CD14-positive monocyte (primary cell): ENCODE measurements at places on chromosomes 13 and 19.

- DNase-seq, result peak; percentile 59
These were observed 55.2 kb downstream of the ELF1 start for GRCh38 chr13:40963927-40964326.

GRCh38 chr19:47269596-47269995, 5.1 kb upstream of the INAFM1 start:
- no peak for DNase-seq

- no peak for DNase-seq
These were observed 14.2 kb downstream of the TSHZ3 start for GRCh38 chr19:31334849-31335624.

DNA sequence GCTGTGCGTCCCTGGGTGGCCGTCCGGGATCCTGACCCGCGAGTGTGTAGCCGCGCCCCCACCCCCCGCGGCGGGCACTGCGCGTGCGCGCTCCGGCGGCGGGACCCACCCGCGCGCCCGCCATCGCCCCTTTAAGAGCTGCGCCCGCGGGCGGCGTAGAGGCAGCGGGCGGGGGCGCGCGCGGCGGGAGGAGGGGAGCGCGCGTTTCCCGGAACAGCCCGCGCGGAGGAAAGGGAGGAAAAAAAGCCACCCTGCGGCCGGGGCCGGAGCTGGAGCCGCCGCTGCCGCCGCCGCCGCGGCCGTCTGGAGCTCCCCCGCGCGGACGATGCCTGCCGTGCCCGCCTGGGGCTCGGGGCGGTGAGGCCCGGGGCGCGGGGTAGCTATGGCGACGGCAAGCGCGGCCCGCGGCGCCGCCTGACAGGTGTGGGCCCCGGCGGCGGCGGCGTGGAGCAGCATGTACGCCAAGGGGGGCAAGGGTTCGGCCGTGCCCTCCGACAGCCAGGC, at the start of gene SSBP4:
SSBP4 (plus strand) TSS at position 204 of the 504 bp plus-strand sequence; CDS start at position 455, 251 bp downstream.
- DNase-seq, result peak; percentile 69

DNA sequence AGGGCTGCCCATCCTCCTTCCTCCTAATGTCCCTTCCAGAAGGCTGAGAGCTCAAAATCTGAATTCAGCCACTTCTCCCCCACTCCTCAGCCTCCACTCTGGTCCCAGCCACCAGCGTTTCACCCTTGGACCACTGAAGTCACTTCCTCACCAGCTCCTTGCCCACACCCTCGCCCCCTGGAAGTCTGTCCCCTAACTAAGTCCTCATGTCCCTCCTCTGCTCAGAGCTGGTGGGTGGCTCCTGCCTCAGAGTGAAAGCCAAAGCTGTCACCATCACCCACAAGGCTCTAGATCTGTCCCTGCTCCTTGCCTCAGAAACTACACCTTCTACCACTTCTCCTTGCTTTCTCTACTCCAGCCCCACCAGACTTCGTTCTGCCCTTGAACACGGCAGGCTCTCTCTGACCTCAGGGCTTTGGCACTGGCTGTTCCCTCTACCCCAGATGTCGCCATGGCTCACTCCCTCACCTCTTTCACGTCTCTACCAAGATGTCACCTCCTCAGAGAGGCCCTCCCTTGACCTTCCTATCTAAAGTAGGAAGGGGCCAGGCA, 1.7 kb downstream of the ERCC1 start:
- no peak for DNase-seq

GRCh38 chr19:54684527-54684926, 21.7 kb downstream of the LILRB4 start:
- peak; percentile 46 for DNase-seq

DNA sequence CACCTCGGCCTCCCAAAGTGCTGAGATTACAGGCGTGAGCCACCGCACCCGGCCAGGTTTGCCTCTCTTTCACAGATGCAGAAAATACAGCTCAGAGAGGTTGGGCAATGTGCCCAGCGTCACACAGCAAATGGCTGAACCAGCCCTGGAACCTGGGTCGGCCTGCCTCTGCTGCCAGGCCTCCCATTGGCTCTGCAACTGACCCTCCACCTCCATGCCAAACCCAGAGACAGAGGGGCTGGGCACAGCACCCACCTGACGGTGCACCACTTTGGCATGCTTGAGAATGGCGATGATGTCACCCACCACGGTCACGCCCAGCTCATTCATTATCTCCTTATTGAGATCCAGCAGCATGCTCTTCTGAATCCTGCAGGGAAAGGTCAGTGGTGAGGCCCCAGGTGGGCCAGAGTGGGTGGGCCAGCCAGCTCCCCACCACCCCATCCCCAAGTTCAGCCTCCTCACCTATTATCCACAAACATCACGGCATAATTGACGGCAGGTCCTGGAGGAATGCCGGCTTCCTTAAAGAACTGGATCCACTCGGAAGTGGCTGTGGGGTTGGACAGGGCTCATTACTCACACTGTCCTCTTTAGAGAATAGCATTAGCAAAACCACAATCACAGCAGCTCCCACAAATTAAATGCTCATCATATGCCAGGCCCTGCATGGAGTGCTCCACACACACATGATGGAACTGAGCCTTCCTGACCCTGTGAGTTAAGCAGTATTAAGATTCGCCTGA, 12.2 kb downstream of the C19orf47 start:
- no peak for DNase-seq

DNA sequence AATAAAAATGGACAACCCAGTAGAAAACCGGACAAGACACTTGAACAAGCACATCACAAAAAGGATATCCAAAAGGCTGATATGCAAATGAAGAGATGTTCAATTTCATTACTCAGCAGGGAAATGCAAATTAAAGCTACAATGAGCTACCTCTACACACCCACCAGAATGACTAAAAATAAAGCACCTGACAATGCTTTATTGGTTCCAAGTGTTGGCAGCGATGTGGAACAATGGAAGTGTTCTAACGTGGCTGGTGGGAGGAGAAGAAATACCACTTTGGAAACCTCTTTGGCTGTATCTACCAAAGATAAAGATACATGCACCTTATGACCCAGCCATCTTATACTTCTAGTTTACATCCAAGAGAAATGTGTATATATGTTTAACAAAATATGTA, 3.7 kb upstream of the ACP7 start:
- no peak for DNase-seq

DNA sequence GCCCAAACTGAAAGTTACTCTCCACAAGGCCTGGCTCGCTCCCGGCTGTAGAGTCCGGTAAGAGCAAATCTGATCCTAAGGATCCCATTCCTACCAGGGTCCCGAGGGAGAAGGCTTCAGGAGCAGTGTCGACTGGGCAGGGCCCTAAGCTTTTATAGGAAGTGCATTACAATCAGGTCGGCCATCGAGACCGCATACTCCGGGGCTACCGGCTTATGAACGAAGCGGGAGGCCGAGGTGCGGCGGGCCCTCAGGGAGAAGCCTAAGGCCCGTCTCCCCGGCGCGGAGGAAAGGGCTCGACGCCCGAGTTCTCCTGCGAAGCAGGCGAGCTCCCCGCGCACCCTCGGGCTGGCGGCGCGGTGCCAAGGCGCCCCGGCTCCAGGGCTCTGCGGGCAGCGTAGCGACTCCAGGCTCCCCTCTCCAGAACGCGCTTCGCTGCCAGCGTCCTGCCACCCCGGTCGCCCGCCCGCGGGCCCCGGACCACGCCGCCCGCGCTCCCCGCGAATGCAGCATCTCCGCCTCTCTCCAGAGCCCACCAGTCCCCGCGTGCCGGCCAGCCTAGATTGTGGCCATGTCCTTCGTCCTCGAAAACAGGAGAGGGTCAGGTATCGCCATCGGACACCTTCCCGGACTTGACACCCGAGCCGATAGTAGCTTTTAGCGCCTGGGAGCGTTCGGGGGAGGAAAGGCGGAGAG, 1.4 kb downstream of the EFNB2 start:
- no peak for DNase-seq

- DNase-seq, result no peak
These were observed 11.1 kb downstream of the GJA3 start for GRCh38 chr13:20149762-20150161.

DNA sequence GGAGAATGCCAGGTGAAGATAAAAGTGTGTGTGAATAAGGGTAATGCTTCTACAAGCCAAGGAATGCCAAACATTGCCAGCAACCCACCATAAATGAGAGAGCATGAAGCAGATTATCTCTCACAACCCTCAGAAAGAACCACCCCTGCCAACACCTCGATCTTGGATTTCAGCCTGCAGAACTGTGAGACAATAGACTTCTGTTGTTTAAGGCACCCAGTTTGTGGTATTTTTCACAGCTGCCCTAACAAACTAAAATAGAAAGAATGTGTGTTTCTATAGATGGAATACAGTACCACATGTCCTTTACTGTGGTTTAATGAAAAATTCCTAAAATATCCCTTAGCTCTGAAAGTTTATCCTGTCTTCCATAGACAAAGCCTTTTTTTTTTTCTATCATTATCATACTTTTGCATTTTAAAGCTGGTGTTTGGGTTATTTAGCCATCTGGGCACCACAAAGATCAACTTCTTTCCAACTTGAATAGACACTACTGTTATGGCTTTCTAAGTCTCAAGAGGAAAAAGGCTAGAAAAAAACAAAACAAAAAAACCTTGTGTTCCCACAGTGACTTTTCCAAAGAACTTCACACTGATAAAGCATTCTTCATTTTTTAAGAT, 505.6 kb downstream of the KCTD12 start:
- no peak for DNase-seq
